ENCODE measurements at places on chromosomes 7 and 10. TPM values are rescaled to one million over a fixed set of nuclear protein-coding genes. Genes with fewer than 3 reads are reported as not detected.

DNA sequence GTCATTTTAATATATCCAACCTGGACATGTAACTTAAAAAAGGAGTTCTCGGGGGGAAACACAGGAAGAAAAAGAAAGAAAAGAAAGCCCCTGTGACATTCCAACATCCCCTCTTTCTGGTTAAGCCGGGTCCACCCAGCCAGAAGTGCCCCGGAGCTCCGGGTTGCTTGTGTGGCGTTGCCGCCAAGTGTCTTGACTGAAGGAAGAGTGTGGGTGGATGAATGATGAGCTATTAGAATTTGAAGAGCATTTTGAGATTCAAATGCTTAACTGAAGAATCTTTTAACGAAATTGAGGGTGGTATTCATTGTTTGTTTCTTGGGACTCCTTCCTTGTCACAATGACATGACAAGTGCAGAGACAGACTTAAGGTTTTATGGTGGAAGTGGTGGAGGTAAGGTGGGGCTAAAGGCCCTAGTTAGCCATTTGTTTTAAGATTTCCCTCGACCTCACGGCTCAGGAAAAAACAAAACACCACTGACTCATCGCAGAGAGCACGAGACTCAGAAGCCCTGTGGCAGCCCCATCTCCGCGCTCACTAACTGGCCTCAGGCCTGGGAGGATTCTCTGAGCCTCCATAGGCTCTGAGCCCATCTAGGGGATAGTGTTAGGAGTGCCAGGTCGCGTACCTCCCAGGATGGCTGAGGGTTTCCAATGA is 1.8 kb upstream of the GLI3 start:
- no peaks in the 10 kb centered on the region for H3K36me3 ChIP-seq
- no peak overlapping the region for H3K4me3 ChIP-seq
- DNase-seq: peak; percentile 59
- H3K4me1 ChIP-seq: peaks cover 23% of the 10 kb centered on the region
- no peaks in the 10 kb centered on the region for H3K27me3 ChIP-seq

GRCh38 chr10:34726862-34727261 is 88.2 kb downstream of the PARD3 start:
- H3K36me3 ChIP-seq: no peaks in the 10 kb centered on the region
- no peaks in the 10 kb centered on the region for H3K27me3 ChIP-seq
- H3K4me1 ChIP-seq: peaks cover 3% of the 10 kb centered on the region
- H3K27ac ChIP-seq: no peak overlapping the region
- no peak for DNase-seq
- H3K4me3 ChIP-seq: no peak overlapping the region

- H3K27ac ChIP-seq: no peak overlapping the region
- no peaks in the 10 kb centered on the region for H3K4me1 ChIP-seq
- no peak overlapping the region for H3K4me3 ChIP-seq
- H3K27me3 ChIP-seq: no peaks in the 10 kb centered on the region
Measured at GRCh38 chr10:89846281-89846630, 144.9 kb downstream of the KIF20B start.

DNA sequence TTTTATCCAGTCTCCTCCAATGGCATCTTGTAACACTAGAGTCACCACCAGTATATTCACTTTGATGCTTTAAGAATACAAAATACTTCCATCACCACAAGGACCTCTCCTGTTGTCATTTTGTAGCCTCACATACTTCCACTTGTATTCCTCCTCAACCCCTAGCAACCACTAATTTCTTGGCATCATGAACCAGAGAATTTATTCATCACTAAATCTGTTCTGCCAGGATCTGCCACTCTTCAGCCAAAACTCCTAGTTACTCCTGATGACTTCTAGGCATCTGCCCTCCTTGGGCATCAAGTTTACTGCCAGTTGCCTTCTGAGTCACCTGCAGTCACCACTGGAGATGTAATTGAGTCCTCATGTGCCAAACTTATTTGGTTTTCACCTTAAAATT is 906.8 kb downstream of the CNTNAP2 start:
- no peaks in the 10 kb centered on the region for H3K27me3 ChIP-seq
- DNase-seq: no peak
- no peaks in the 10 kb centered on the region for H3K4me1 ChIP-seq
- no peaks in the 10 kb centered on the region for H3K36me3 ChIP-seq
- H3K27ac ChIP-seq: no peak overlapping the region

DNA sequence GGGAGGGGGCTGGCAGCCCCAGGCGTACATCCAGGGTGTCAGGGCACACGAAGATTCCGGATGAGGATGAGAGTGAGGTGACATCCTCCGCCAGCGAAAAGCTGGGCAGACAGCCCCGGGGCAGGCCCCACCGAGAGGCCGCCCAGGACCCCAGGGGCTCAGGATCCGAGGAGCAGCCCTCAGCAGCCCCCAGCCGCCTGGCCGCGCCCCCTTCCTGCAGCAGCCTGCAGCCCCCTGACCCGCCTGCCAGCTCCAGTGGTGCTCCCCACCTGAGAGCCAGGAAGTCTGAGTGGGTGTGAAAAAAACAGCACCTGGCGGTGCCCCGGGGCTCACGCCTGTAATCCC is 3.2 kb downstream of the GJD4 start:
- peaks cover 15% of the 10 kb centered on the region for H3K4me1 ChIP-seq
- peaks cover 7% of the 10 kb centered on the region for H3K27me3 ChIP-seq
- peak overlapping the region; percentile 46 for H3K4me3 ChIP-seq
- H3K27ac ChIP-seq: no peak overlapping the region
- DNase-seq: no peak

- H3K27ac ChIP-seq: no peak overlapping the region
- DNase-seq: peak; percentile 32
- H3K4me1 ChIP-seq: no peaks in the 10 kb centered on the region
- H3K36me3 ChIP-seq: no peaks in the 10 kb centered on the region
- no peak overlapping the region for H3K4me3 ChIP-seq
Measured at GRCh38 chr10:89985446-89985845, 284.1 kb downstream of the KIF20B start.

- no peak for DNase-seq
- no peaks in the 10 kb centered on the region for H3K27me3 ChIP-seq
- H3K36me3 ChIP-seq: no peaks in the 10 kb centered on the region
- H3K4me3 ChIP-seq: no peak overlapping the region
Measured at GRCh38 chr10:126349676-126350075, 38.6 kb downstream of the ADAM12 start.

GRCh38 chr10:44955413-44956070 is 4.1 kb upstream of the RASSF4 start:
- no peak overlapping the region for H3K27ac ChIP-seq
- no peaks in the 10 kb centered on the region for H3K27me3 ChIP-seq
- H3K4me3 ChIP-seq: no peak overlapping the region
- peak; percentile 15 for DNase-seq
- H3K36me3 ChIP-seq: peaks cover 17% of the 10 kb centered on the region
- peaks cover 36% of the 10 kb centered on the region for H3K4me1 ChIP-seq

GRCh38 chr7:149831741-149832219 is 6.4 kb upstream of the ZNF862 start:
- no peak overlapping the region for H3K4me3 ChIP-seq
- no peaks in the 10 kb centered on the region for H3K36me3 ChIP-seq
- no peak for DNase-seq
- H3K27ac ChIP-seq: no peak overlapping the region
- H3K4me1 ChIP-seq: peaks cover 2% of the 10 kb centered on the region

- no peak for DNase-seq
- H3K4me3 ChIP-seq: no peak overlapping the region
- H3K36me3 ChIP-seq: no peaks in the 10 kb centered on the region
- peaks cover 39% of the 10 kb centered on the region for H3K4me1 ChIP-seq
Measured at GRCh38 chr7:101167645-101168411, 2.5 kb upstream of the VGF start.

- no peaks in the 10 kb centered on the region for H3K36me3 ChIP-seq
- no peak overlapping the region for H3K27ac ChIP-seq
- H3K27me3 ChIP-seq: no peaks in the 10 kb centered on the region
- peaks cover 5% of the 10 kb centered on the region for H3K4me1 ChIP-seq
Measured at GRCh38 chr7:34153656-34154270, 248.4 kb downstream of the BMPER start.

- no peak overlapping the region for H3K4me3 ChIP-seq
- DNase-seq: peak; percentile 32
- no peak overlapping the region for H3K27ac ChIP-seq
Measured at GRCh38 chr10:76778914-76779795, 858.5 kb downstream of the KCNMA1 start.

DNA sequence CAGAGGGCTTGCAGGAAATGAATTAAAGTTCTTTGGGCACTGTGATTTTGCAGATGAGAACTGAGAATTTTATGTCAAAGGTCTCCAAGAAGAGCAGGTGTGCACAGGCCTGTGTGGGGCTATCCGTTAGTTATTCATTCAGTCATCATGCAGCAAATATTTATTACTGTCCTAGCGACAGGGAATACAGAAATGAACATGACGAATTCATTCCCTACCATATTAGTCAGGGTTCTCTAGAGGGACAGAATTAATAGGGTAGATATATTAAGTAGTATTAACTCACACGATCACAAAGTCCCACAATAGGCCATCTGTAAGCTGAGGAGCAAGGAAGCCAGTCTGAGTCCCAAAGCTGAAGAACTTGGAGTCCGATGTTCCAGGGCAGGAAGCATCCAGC is 2.9 kb upstream of the MMP21 start:
- H3K27ac ChIP-seq: no peak overlapping the region
- DNase-seq: no peak
- H3K4me1 ChIP-seq: peaks cover 14% of the 10 kb centered on the region
- no peaks in the 10 kb centered on the region for H3K27me3 ChIP-seq
- H3K4me3 ChIP-seq: no peak overlapping the region
- no peaks in the 10 kb centered on the region for H3K36me3 ChIP-seq

DNA sequence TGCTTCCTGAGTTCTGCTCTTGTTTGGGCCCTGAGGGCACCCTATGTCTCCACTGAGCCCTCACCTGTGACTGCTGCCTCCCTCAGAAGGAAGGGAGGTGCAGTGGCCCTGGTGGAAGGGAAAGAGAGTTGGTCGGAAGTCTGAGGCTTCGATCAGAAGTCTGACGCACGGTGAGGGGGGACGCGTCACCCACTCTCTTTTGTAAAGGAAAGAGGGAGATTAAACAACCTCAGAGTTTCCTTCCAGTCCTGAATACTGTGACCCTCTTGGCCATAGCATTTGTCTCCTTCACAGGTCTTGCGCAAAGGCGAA is 31.4 kb upstream of the TRIM8 start:
- peaks cover 32% of the 10 kb centered on the region for H3K36me3 ChIP-seq
- peak overlapping the region; percentile 74 for H3K27ac ChIP-seq
- no peaks in the 10 kb centered on the region for H3K27me3 ChIP-seq

DNA sequence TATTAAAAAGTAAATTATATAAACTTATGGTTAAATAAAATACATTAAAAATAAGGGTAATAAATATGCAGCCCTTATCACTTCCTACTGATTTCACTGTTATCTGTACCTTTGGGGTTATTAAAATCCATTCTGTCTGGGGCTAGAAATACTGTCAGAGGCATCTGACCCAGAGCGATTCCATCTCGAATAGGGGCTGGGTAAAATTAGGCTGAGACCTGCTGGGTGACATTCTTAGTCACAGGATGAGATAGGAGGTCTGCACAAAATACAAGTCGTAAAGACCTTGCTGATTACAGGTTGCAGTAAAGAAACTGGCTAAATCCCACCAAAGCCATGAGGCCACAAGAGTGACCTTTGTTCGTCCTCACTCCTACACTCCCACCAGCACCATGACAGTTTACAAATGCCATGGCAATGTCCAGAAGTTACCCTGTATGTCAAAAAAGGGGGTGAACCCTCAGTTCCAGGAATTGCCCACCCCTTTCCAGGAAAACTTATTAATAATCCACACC is 77.6 kb downstream of the COBL start:
- peaks cover 30% of the 10 kb centered on the region for H3K4me1 ChIP-seq
- no peak for DNase-seq
- no peak overlapping the region for H3K27ac ChIP-seq
- H3K27me3 ChIP-seq: no peaks in the 10 kb centered on the region
- no peaks in the 10 kb centered on the region for H3K36me3 ChIP-seq

- H3K27me3 ChIP-seq: no peaks in the 10 kb centered on the region
- no peak overlapping the region for H3K4me3 ChIP-seq
- peak; percentile 95 for DNase-seq
- peaks cover 31% of the 10 kb centered on the region for H3K4me1 ChIP-seq
- H3K27ac ChIP-seq: peak overlapping the region; percentile 99
Measured at GRCh38 chr10:62083412-62084267, 182.1 kb downstream of the ARID5B start.

- peak; percentile 86 for DNase-seq
- H3K4me3 ChIP-seq: no peak overlapping the region
- H3K36me3 ChIP-seq: no peaks in the 10 kb centered on the region
- H3K4me1 ChIP-seq: no peaks in the 10 kb centered on the region
Measured at GRCh38 chr7:81515009-81515408, 254.8 kb downstream of the HGF start.

GRCh38 chr7:157574914-157575586 is 238.2 kb downstream of the DNAJB6 start:
- no peak overlapping the region for H3K4me3 ChIP-seq
- peaks cover 34% of the 10 kb centered on the region for H3K27me3 ChIP-seq
- H3K27ac ChIP-seq: no peak overlapping the region
- no peak for DNase-seq
- H3K4me1 ChIP-seq: no peaks in the 10 kb centered on the region

- no peak overlapping the region for H3K27ac ChIP-seq
- no peaks in the 10 kb centered on the region for H3K36me3 ChIP-seq
- no peak overlapping the region for H3K4me3 ChIP-seq
- no peak for DNase-seq
Measured at GRCh38 chr7:157682946-157683746, 346.3 kb downstream of the DNAJB6 start.

- no peaks in the 10 kb centered on the region for H3K36me3 ChIP-seq
- H3K27me3 ChIP-seq: no peaks in the 10 kb centered on the region
- H3K4me1 ChIP-seq: peaks cover 71% of the 10 kb centered on the region
- H3K4me3 ChIP-seq: peak overlapping the region; percentile 93
Measured at GRCh38 chr10:79070606-79071395, 2.0 kb downstream of the ZMIZ1 start.

- H3K27ac ChIP-seq: no peak overlapping the region
- no peaks in the 10 kb centered on the region for H3K36me3 ChIP-seq
- H3K4me1 ChIP-seq: peaks cover 2% of the 10 kb centered on the region
- DNase-seq: peak; percentile 42
Measured at GRCh38 chr7:112421666-112422486, 28.4 kb upstream of the IFRD1 start.

- no peaks in the 10 kb centered on the region for H3K4me1 ChIP-seq
- no peak overlapping the region for H3K4me3 ChIP-seq
- H3K27me3 ChIP-seq: no peaks in the 10 kb centered on the region
- DNase-seq: no peak
Measured at GRCh38 chr10:4151466-4151865, 366.5 kb upstream of the KLF6 start.

Gene ADIRF
- 9.7 TPM for total RNA-seq

Gene OR2A1
- total RNA-seq: 0.13 TPM

Gene NEURL1
- total RNA-seq: 19.8 TPM

Gene LRRC4
- 2.0 TPM for total RNA-seq

Gene TACR2
- total RNA-seq: 0.13 TPM

Gene FANK1
- total RNA-seq: 0.80 TPM

Gene RET
- total RNA-seq: 1.2 TPM

Gene CFAP58
- total RNA-seq: 0.22 TPM

All from muscle of leg (tissue), 16 donors.